ENCODE measurements at places on chromosomes 4 and X.
A peak's percentile ranks its signal among the peaks of the same experiment; 100 is the strongest.

DNA sequence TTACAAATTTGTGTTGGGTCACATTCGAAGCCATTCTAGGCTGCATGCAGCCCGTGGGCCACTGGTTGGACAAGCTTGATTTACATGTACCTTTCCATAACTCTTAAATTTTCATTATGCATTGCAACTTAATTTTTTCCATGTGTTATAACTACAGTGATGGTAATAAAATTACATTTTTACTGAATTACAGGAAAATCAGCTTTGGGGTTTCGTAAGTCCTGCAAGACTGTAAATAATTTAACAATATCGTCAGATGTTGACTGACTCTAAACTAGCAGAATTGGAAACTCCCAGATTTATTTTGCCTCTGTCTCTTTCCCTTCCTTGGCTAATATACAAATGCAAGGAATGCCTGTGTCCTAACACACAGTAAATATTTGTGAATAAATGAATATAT, 88.0 kb upstream of the RAPGEF2 start:
- no peaks in the 10 kb centered on the region for H3K27me3 ChIP-seq
- H3K4me3 ChIP-seq: no peak overlapping the region
- H3K4me1 ChIP-seq: peaks cover 4% of the 10 kb centered on the region
- H3K27ac ChIP-seq: no peak overlapping the region
- H3K36me3 ChIP-seq: no peaks in the 10 kb centered on the region
- DNase-seq: no peak

DNA sequence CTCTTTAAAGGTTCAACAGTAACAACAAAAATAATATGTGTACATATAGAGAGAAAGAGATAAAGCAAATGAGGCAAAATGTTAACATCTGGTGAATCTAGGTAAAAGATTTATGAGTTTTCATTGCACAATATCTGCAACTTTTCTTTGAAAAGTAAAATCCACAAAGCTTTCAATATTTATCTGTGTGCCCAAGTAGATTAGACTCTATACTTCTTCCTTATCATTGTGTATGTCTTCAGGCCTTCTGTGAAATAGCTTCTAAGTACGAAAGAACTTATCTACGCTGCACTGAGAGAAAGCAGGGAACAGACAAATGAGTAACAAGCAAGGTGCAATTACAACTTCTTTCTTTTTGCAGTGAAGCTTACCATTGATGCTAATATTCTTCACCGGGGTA, 81.6 kb downstream of the NPNT start:
- no peak for DNase-seq
- no peak overlapping the region for H3K27ac ChIP-seq
- no peaks in the 10 kb centered on the region for H3K36me3 ChIP-seq

- no peaks in the 10 kb centered on the region for H3K36me3 ChIP-seq
- no peaks in the 10 kb centered on the region for H3K27me3 ChIP-seq
- peak overlapping the region; percentile 64 for H3K27ac ChIP-seq
- no peak for DNase-seq
- H3K4me3 ChIP-seq: no peak overlapping the region
Measured at GRCh38 chrX:67723580-67724351, 179.9 kb downstream of the AR start.

DNA sequence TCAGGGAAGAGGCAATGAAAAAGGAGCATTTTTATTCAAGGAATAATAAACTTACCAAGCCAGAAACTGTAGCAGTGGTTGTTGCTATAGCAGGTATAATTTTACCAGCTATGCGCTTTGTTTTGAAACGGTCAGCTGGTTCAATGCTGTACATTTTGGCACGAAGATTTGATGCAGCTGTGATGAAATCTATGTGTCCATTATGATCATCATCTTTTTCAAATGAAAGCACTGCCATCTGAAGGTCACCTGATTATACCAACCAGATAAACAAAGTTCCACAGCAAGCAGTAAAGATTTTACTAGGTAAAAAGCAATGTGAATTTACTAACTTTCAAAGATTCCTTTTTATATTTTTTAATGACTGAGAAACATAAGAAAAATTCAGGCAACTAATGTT, 66.4 kb downstream of the STAP1 start:
- no peak for DNase-seq
- peaks cover 71% of the 10 kb centered on the region for H3K36me3 ChIP-seq
- H3K27me3 ChIP-seq: no peaks in the 10 kb centered on the region
- no peaks in the 10 kb centered on the region for H3K4me1 ChIP-seq
- H3K27ac ChIP-seq: no peak overlapping the region
- no peak overlapping the region for H3K4me3 ChIP-seq

- H3K4me3 ChIP-seq: no peak overlapping the region
- H3K27me3 ChIP-seq: no peaks in the 10 kb centered on the region
- no peak overlapping the region for H3K27ac ChIP-seq
- H3K36me3 ChIP-seq: no peaks in the 10 kb centered on the region
- H3K4me1 ChIP-seq: no peaks in the 10 kb centered on the region
Measured at GRCh38 chr4:27360790-27361267, 500.2 kb downstream of the STIM2 start.

- DNase-seq: no peak
- H3K36me3 ChIP-seq: no peaks in the 10 kb centered on the region
- H3K27me3 ChIP-seq: no peaks in the 10 kb centered on the region
- H3K4me3 ChIP-seq: no peak overlapping the region
- no peaks in the 10 kb centered on the region for H3K4me1 ChIP-seq
Measured at GRCh38 chr4:171891038-171891437, 77.8 kb downstream of the GALNTL6 start.

DNA sequence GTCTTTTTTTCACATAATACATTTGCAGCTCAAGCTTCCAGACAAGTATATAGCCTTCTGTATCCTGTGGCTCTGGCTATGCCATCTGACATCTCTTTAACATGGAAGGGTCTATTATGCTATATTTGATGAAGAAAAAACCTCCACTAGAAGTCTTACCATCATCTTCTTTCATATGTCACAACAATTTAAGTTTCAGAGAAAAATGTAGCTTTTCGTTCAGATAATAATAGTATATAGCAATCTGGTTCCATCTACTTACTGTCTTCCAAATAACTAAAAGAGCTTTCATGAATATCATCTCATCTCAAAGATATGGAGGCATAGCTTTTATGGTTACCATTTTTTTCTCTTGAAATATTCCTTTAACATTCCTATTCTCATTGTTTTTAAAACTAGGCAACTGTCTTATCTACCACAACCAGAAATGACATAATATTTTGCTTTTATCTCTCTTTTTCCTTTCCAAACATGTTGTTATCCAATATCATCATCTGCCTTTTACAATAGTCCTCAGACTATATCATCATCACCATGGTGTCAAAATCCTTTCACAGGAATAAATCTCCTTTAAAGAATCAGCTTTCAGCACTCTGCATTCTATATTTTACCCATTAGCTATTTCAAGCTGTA, 1005.1 kb downstream of the PDHA2 start:
- H3K27me3 ChIP-seq: no peaks in the 10 kb centered on the region
- no peak for DNase-seq
- no peak overlapping the region for H3K27ac ChIP-seq
- no peak overlapping the region for H3K4me3 ChIP-seq
- no peaks in the 10 kb centered on the region for H3K36me3 ChIP-seq
- H3K4me1 ChIP-seq: no peaks in the 10 kb centered on the region

GRCh38 chrX:131359611-131360010, 70.5 kb upstream of the IGSF1 start:
- no peaks in the 10 kb centered on the region for H3K27me3 ChIP-seq
- no peak overlapping the region for H3K4me3 ChIP-seq
- H3K36me3 ChIP-seq: no peaks in the 10 kb centered on the region
- no peak overlapping the region for H3K27ac ChIP-seq
- no peaks in the 10 kb centered on the region for H3K4me1 ChIP-seq

DNA sequence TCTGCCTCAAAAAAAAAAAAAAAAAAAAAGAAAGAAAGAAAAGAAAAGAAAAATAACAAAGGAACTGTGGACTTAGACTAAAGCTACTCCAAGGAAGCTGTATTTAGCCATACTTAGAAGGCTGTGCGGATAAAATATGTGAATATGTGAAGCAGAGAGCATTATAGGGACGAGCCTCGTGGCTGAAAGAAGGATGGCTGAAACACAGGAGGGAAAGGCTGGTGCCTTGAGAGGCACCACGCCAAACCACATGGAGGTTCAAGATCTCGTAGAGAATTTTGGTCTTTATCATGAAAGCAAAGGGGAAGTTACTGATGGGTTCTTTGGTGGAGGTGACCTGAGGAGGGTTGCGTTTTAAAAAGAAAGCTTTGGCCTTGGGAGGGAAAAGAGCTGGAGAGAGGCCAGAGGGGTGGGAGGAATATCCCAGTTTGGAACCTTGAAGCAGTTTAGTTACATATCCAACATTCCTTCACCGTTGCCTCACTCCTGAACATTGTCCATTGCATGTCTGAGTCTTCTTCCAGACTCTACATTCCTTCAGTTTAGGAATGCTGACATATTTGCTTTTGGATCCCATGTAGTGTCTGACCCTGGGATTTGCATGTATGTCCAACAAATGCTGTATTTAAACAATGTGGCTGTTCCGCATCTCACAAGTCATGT, 82.5 kb downstream of the CPE start:
- no peaks in the 10 kb centered on the region for H3K27me3 ChIP-seq
- no peak for DNase-seq
- H3K4me3 ChIP-seq: no peak overlapping the region
- no peak overlapping the region for H3K27ac ChIP-seq
- H3K4me1 ChIP-seq: peaks cover 5% of the 10 kb centered on the region
- no peaks in the 10 kb centered on the region for H3K36me3 ChIP-seq

- no peak overlapping the region for H3K4me3 ChIP-seq
- peaks cover 51% of the 10 kb centered on the region for H3K36me3 ChIP-seq
- DNase-seq: no peak
- H3K27me3 ChIP-seq: no peaks in the 10 kb centered on the region
- H3K27ac ChIP-seq: no peak overlapping the region
Measured at GRCh38 chr4:8403976-8404375, 36.5 kb downstream of the ACOX3 start.

GRCh38 chrX:46681849-46682248, 77.1 kb downstream of the SLC9A7 start:
- H3K27ac ChIP-seq: no peak overlapping the region
- DNase-seq: no peak
- H3K4me1 ChIP-seq: no peaks in the 10 kb centered on the region
- H3K4me3 ChIP-seq: no peak overlapping the region
- no peaks in the 10 kb centered on the region for H3K36me3 ChIP-seq

DNA sequence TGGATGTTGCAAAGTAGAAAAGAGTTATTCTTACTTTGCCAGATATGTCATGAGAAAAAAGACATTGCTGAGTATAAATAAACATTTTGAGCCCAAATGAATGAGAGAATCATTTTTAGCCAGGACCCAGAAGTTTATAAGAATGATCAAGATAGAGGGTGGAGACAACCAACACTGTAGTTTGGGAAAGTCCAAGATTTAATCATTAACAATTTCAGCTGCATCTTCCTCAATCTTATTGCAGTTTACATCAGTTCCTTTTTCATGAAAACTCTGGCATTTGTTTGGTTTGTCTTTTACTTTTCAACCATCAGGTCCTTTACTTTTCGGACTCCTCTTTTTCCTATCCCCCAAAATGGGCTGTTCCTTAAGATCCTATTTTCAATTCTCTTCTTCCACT, 645.9 kb downstream of the ANKRD50 start:
- no peaks in the 10 kb centered on the region for H3K36me3 ChIP-seq
- H3K4me1 ChIP-seq: peaks cover 8% of the 10 kb centered on the region
- DNase-seq: no peak
- no peak overlapping the region for H3K27ac ChIP-seq
- no peak overlapping the region for H3K4me3 ChIP-seq
- no peaks in the 10 kb centered on the region for H3K27me3 ChIP-seq

- no peaks in the 10 kb centered on the region for H3K36me3 ChIP-seq
- no peak overlapping the region for H3K27ac ChIP-seq
- no peak for DNase-seq
- no peaks in the 10 kb centered on the region for H3K27me3 ChIP-seq
- H3K4me3 ChIP-seq: no peak overlapping the region
Measured at GRCh38 chr4:100809506-100809905, 291.7 kb upstream of the EMCN start.

- no peak for DNase-seq
- H3K27me3 ChIP-seq: no peaks in the 10 kb centered on the region
- H3K4me1 ChIP-seq: peaks cover 9% of the 10 kb centered on the region
- no peak overlapping the region for H3K27ac ChIP-seq
- H3K36me3 ChIP-seq: no peaks in the 10 kb centered on the region
Measured at GRCh38 chr4:184147858-184148737, 69.6 kb downstream of the ENPP6 start.

DNA sequence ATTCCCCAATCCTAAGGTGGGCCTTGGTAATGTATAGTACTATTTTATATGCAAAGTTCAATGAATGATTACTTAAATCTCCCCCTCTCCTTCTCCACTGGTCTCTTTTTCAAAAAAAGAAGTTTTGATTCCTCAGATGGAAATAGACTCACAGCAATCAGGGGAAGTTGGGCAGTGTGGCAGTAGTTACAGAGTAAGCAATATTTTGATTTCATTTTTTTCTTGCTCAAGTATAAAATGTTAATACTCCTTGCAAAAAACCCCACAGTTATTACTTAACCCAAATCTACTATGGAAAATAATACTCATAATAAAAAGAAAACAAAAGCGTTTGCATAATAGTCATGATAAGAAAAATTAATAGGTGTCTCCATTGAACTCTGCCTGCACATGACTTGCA, 56.9 kb upstream of the CXCL8 start:
- no peaks in the 10 kb centered on the region for H3K27me3 ChIP-seq
- DNase-seq: no peak
- no peak overlapping the region for H3K27ac ChIP-seq

DNA sequence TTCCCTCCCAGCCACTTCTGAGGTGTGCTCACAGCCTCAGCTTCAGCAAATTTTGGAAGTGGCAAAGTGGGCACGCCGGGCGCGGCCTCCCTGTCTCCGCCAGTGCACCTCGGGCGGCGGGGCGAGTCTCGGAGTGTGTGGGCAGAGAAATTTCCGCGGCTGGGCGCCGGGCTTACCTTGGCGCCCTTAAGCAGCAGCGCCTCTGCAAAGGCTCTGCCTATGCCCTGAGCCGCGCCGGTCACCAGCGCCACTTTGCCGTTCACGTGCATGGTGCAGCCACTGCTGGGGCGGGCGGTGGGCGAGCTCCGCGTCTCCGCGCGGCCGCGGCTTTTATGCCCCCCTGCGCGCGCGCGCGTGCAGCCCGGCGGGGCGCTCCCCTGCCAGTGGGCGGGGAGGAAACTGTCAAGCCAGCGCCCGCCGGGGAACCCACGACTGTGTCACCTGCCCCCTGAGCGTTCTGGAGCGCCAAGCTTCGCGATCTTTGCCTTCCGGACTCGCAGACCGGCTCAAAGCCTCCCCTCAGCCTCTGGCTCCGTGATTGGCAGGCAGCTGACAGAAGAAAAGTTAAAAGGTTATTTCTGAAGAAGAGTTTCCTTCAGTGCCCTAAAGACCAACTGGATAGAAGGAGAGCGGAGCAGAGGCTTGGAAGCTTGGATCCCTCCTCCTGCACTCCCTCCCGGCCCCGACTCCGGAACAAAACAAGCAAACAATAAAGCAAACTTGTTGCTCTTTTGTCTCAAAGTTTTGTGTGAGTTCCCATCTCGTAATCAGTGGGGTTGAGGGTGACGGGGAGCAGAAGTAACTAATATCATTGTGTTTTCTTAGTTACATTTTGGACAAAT, at the start of gene HPGD:
Gene HPGD (minus strand): TSS at position 306 of the 842 bp plus-strand sequence. CDS start 37 bp downstream, at position 269.
- H3K4me3 ChIP-seq: peak within 1 kb of the TSS; percentile 76
- peaks cover 11% of the 10 kb centered on the region for H3K4me1 ChIP-seq
- no peaks in the 10 kb centered on the region for H3K27me3 ChIP-seq
- DNase-seq: peak; percentile 82

GRCh38 chr4:7029921-7030320, 13.3 kb upstream of the TADA2B start:
- no peaks in the 10 kb centered on the region for H3K4me1 ChIP-seq
- peaks cover 66% of the 10 kb centered on the region for H3K36me3 ChIP-seq
- DNase-seq: no peak
- H3K4me3 ChIP-seq: no peak overlapping the region
- H3K27me3 ChIP-seq: no peaks in the 10 kb centered on the region

Data from suprapubic skin (tissue), 4 donors.